Activated CD4-positive, alpha-beta T cell treated with anti-CD3 and anti-CD28 coated beads, Interleukin-2, amount 50 U/mL, for 48 hours (primary cell): ENCODE measurements at places on chromosomes 5 and 9.
A peak's percentile ranks its signal among the peaks of the same experiment; 100 is the strongest.

DNA sequence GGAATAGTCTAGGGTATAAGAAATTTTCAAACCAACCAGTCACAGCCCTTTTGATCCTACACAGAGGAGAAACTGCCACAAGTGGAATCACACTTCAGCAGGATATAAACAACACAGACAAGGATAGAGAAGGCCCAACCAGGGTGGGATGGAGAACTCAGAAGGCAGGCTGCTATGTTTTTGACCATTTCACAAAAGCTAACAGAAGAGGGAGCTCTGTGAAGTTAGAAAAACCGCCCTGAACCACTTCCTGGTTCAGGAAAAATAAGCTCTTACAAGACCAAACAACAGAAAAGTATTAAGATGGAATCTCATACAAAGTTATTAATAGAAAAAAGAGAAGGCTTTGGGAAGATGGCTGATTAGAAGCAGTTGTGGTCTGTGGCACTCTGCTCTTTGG lies 960 bp upstream of the IFNB1 start:
- DNase-seq = no peak

GRCh38 chr5:58887721-58888409 lies 305.0 kb downstream of the RAB3C start:
- peak; percentile 17 for DNase-seq

- DNase-seq = no peak
Measured at GRCh38 chr9:72952914-72953313, at the start of gene ALDH1A1. TSS of gene ALDH1A1 (minus strand) at chr9:72953053. CDS start at chr9:72953000, 53 bp downstream.

DNA sequence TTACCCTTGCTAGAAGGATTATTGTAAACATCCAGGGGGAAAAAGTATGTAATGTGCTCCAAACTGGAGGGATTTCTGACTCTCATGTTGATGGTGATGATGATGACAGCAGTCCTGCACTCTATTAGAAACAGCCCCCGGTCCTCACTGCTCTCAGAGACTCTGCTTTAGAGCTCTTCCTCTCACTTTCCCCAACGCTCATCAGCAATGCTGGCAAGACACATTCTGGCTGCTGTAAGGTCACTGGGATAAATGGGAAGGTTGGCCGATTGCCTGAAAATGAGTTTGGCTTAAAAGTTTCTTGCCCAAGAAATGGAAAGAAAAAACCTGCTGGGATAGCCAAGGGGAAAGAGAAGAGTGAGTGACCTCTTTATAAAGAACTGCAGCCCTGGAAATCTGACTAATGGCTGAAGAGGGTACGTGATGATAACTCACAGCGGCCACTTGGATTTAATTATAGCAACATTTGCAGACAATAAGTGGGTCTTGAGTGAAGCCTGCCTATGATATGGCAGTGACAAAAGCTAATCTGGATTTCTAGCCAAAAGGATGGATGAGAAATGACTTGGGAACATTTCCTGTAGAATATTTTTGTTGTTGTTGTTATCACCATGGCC lies 235.8 kb downstream of the TMEM38B start:
- no peak for DNase-seq

- DNase-seq = no peak
Measured at GRCh38 chr5:74063346-74063745, 437.4 kb downstream of the ARHGEF28 start.

DNA sequence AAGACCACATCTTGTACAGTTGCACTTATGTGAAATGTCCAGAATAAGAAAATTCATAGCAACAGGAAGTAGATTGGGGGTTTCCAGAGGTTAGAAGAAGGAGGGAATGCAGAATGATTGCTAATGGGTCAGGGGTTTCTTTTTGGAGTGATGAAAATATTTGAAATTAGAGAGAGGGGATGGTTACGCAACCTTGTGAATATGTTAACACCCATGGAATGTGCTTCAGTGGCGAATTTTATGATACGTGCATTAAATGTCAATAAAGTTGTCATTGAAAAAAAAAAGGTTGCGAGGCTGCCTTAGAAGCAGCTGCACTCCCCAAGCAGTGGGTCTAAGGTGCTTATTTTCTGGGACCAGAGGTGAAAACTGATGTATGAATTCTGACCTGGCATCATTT lies 64.4 kb upstream of the SUB1 start:
- no peak for DNase-seq

- DNase-seq = no peak
Measured at GRCh38 chr5:74019923-74020322, 393.9 kb downstream of the ARHGEF28 start.

DNA sequence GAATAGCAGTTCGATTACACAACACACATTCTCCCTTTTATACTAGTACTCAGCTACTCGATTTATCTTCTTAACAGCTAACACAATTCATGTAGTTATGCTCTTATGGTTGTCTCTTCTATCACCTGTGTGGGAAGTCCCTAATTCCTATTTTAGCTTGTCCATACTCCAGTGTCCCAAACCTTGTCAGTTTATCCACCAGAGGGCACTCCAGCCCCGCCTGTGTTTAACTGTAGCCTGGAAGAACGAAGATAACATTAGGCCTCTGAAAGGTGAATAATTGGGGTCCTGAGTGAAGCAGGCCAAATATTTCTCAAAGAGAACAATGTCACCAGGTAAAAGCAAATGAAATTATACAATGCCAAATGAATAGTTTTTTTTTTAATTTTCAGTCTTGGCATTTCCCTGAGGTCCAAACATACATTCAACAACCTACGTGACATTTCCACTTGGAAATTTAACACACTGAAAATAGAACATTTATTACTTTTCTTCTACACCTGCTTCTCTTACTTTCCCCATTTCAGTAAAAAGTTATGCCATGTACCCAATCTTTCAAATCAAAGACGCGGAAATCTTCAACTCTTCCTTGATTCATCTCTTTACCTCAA lies 560.7 kb downstream of the HTR1A start:
- DNase-seq = peak; percentile 31

GRCh38 chr5:65451436-65451835 lies 30.3 kb downstream of the ADAMTS6 start:
- DNase-seq = no peak

GRCh38 chr9:87653941-87654340 lies 72.0 kb upstream of the CTSL start:
- DNase-seq = no peak

- no peak for DNase-seq
Measured at GRCh38 chr9:34550681-34551270, 28.0 kb upstream of the ENHO start.

GRCh38 chr9:79667817-79668436 lies 96.2 kb downstream of the TLE4 start:
- DNase-seq = no peak

DNA sequence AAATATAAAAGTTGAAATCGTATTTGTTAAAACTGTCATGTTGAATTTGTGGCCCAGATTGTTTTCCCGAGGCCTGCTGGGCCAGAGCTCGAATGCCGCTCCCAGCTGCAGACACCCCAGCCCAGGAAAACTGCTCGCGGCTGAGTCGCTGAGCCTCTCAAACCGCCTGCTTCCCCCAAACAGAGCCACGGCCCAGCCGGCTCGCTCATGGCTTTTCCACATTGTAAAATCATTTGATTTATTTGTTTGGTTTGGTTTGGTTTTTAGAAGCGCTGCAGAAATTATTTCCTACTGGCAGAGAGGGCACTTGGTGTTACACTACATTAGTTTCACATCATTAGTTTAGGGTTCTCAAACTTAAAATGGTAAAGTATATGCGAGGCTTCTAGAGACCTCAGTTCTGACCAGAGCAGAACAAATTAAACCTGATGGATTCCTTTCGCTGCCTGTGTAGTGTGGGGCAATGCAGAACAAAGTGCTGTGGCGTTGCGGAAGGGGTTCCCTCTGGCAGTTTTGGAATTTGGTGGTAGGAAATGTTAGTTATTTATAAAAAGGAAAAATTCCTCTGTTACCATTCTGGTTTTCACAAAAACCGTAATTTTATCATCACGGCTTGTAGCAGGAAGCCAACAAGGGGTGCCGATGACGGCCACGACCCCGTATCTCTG lies 156.5 kb upstream of the PITX1 start:
- no peak for DNase-seq

DNA sequence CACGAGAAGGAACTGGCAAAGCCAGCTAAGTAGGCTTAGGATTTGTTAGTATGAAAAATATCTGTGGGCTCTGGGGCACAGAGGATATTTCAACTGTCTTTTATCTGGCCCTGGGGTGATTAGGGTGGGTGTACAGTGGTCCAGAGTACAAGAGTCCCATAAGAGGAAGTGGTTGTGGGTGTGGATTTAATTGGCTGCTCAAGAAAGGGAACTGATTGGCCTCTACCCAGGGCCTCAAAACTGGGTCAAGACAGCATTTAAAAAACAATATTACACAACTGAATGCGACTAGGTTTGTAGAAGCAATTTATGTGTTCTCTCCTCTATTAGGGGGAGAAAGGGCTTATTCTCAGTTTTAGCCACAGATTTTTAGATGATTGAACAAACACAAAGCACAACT lies 1353.4 kb upstream of the WWC1 start:
- DNase-seq = no peak
